Activated T-helper 2 cell treated with anti-CD3 and anti-CD28 coated beads, Interferon-gamma antibody, Interleukin-2, Interleukin-4, amounts not matched to agents 10 μg/mL and 5 μg/mL and 100 μg/mL, durations not matched to agents 14 hours and 24 hours and 36 hours (primary cell): ENCODE measurements at places on chromosomes 3 and 15. TPM values are rescaled to one million over a fixed set of nuclear protein-coding genes. Genes with fewer than 3 reads are reported as not detected.

Gene MKRN2OS
- total RNA-seq, result not detected in 2 replicates

Gene DZIP1L
- 0.16 TPM in 1 of 2 replicates, not detected in the other for total RNA-seq

Gene HHATL
- total RNA-seq, result not detected in 2 replicates

Gene ALPK3
- total RNA-seq, result 0.34 TPM in 2 replicates

Gene GOLGA8K
- 0.44 and 0.89 TPM in 2 replicates for total RNA-seq

Gene MCTP2
- 91.5 and 93.2 TPM in 2 replicates for total RNA-seq

Gene IMPG2
- total RNA-seq, result 0.05 and 0.09 TPM in 2 replicates

Gene TRH
- total RNA-seq, result not detected in 2 replicates

Gene ZBED2
- total RNA-seq, result 543 and 546 TPM in 2 replicates

GRCh38 chr3:173214576-173214975 lies 73.5 kb upstream of the SPATA16 start:
- H3K27ac ChIP-seq, result no peak overlapping the region
- no peaks in the 10 kb centered on the region for H3K36me3 ChIP-seq
- H3K27me3 ChIP-seq, result no peaks in the 10 kb centered on the region

DNA sequence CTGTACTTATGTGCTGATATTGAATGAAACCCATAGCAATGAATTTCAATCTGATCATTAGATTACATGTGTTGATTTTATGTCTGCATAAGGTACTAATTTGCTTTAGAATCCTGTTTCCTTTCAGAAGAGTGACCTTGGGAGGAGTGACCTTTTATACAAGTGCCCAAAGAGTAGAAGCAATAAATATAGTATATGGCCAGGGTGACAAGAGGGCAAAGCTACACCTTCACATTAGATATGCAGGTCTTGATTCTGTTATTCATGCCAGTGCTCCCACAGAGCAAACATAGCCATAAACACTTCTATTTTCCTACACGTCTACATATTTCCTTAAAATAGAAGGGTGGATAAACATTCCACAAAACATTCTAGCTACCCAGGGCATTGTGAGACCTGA lies 158.2 kb upstream of the RAP2B start:
- DNase-seq, result no peak
- no peaks in the 10 kb centered on the region for H3K27me3 ChIP-seq
- no peaks in the 10 kb centered on the region for H3K4me1 ChIP-seq

DNA sequence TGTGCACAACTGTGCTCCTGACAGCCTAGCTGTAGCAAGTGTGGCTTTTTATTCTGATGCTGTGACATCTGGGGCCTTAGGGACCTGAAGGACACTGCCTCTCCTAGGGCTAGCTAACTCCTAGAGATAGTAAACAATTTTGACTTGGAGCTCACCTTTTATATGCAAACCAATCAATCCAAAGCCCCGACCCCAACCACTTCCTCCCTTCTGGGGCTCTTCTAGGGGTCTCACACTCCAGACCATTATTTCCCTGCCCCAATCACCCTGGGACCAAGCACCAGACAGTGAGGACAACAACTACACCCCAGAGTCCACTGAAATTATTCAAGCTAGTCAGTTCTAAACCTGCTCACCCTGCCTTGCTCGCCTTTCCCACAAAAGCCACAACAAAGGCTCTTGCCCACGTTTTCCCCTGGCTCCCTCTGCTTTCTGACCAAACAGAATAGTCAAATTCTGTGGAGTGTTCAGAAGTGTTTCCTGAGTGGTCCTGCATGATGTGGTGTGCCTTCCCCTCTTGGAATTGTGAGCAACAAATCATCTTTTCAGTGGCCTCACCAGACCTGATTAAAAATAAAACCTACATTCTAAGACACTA lies 84.2 kb upstream of the WNT5A start:
- no peak overlapping the region for H3K4me3 ChIP-seq
- no peak overlapping the region for H3K27ac ChIP-seq
- H3K27me3 ChIP-seq, result no peaks in the 10 kb centered on the region
- H3K36me3 ChIP-seq, result no peaks in the 10 kb centered on the region

DNA sequence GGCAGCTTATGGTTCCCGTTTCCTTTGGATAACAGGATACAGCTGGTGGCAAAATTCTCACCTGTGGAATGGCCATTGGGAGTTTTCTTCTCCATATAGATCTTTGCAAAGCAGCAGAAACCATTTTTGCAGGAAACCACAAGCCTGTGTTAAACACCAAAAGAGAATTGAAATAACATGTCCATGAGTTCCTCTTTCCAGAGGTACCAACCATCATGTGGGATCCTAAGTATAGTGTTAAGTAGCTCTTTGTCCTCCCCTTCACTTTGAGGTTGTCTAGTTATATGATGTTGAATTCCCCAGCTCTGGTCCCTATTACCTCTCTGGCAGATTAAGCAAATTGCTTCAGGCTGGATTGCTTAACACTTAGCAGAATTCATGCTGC lies 94.9 kb downstream of the AKAP13 start:
- no peak for DNase-seq
- no peaks in the 10 kb centered on the region for H3K36me3 ChIP-seq
- no peaks in the 10 kb centered on the region for H3K27me3 ChIP-seq
- no peak overlapping the region for H3K27ac ChIP-seq
- peaks cover 45% of the 10 kb centered on the region for H3K4me1 ChIP-seq
- H3K4me3 ChIP-seq, result no peak overlapping the region

DNA sequence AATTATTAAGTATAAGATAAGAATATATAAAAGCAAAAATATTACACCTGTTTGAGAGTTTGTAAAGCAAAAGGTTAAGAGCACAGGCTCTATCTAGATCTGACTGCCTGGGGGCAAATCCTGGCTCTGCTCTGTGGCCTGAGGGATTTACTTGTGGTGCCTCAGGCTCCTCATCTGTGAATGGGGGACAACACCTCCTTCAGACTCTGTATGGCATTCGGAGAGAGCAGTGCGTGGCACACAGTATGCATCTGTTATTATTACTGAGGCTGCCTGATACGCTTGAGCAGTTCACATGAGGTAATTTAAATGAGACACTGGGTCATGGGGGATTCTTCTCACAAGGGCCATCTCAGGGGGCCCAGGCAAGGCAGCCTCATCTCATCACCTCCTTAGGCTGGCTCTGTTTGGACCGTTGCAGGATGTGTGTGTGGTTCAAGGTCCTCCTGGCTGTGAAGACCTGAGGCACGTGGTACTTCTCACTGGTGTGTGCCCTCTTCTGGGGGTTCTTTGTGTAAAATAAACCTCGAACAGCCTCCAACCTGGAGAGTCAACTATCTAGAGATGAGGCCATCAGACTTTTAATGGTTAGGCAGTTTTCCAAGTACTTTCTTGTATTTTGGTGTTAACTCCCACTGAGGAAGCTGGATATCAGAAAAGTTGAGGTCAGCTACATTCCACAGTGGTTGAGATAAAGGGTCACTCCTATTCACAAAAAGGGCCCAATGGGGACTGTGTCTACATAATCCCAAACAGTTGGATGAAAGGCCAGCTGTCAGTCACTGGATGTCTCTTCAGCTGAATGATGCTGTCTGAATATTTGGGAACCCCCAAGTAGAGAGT lies 9.0 kb downstream of the GNB5 start:
- H3K27me3 ChIP-seq, result no peaks in the 10 kb centered on the region
- DNase-seq, result no peak

DNA sequence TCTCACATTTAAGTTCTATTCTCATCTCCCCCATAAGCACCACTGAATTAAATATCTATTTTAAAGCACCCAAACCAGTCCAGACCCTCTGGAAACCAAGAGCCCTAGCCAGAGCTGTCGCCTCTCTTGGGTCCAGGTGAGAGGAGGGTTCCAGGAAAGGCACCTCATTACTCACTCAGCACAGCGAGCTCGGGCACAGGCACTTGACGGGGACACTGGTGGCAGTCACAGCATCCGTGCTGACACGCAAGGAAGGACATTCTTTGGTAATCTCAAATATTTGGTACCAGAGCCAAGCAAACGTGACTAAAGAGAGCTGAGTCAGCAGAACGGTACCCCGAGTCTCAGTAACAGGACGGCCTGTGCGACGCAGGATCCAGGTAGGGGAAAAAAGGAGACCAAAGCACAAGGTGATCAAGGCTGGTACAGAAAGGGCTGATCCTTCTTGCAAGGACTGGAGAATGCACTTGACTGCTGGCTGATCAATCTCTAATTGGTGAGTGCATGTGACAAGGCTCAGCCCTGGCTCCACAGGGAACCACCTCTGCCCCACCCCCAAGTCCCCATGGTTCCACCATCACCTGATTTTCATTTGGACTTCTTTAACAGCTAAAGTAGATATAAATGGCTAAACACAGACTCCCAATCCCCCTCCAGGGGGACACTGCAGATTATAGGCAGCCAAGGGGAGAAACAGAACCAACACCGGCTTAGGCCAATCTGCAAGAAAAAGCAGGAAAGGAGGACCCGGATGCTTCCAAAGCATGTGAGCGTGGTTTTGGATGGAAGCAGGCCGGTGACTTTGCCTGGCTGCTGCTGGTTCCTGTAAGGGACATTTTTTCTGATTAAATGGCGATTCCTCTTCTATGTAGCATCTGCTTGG lies 61.4 kb downstream of the CHCHD6 start:
- H3K4me1 ChIP-seq, result no peaks in the 10 kb centered on the region
- H3K27ac ChIP-seq, result no peak overlapping the region
- DNase-seq, result no peak
- no peaks in the 10 kb centered on the region for H3K36me3 ChIP-seq
- H3K4me3 ChIP-seq, result no peak overlapping the region
- H3K27me3 ChIP-seq, result peaks cover 2% of the 10 kb centered on the region

DNA sequence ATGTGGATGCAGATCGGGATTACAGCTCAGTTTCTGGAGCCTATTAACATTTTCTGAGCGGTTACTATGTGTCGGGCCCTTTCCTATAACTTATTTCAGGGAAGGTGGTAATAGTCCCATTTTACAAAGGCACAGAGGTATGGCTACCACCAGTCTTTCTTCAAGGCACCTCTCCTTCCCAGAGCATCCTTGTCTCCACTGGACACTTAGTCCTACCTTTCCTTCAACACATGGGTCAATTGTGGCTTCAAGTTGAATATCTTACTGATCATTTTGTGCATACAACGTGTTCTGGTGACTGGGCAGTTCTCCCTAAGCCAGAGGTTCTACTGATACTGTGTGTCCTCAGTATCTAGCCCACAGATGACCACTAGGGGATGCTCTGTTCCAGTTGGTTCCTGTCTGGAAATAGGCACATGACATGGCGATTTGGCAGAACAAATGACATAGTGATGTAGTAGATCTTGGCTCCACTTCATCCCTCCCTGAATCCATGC lies 60.7 kb upstream of the CMTM8 start:
- no peak overlapping the region for H3K27ac ChIP-seq
- no peaks in the 10 kb centered on the region for H3K36me3 ChIP-seq
- peaks cover 14% of the 10 kb centered on the region for H3K27me3 ChIP-seq
- H3K4me3 ChIP-seq, result no peak overlapping the region
- H3K4me1 ChIP-seq, result peaks cover 15% of the 10 kb centered on the region

DNA sequence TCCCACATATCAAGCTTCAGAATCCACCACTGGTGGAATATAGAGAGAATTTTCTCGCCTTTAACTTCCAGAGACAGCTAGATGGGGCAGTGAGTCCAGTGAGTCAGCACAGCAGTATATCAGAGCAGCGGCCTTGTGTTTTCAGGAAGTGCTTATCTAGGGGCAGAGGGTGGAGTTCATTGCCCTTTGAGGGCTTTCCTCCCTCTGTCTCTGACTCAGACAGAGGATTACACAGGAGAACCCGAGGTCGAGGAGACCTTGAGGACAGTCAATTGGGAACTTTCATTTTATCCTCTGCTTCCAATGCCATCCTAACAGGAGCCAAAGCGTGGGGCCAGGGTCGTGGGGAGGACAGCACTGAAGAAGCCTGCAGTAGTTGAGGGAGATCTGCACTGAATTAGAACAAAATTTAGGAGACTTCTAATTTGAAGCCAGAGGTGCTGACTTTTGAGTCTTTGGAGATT lies 109.6 kb upstream of the UMPS start:
- no peak for DNase-seq
- H3K4me3 ChIP-seq, result no peak overlapping the region
- H3K27me3 ChIP-seq, result peaks cover 11% of the 10 kb centered on the region
- peaks cover 25% of the 10 kb centered on the region for H3K4me1 ChIP-seq

GRCh38 chr3:144544871-144545270 lies 573.2 kb downstream of the DIPK2A start:
- H3K36me3 ChIP-seq, result no peaks in the 10 kb centered on the region
- H3K4me3 ChIP-seq, result no peak overlapping the region
- no peak overlapping the region for H3K27ac ChIP-seq
- H3K27me3 ChIP-seq, result no peaks in the 10 kb centered on the region

GRCh38 chr3:40843851-40844548 lies 319.2 kb downstream of the ZNF621 start:
- H3K4me1 ChIP-seq, result no peaks in the 10 kb centered on the region
- H3K27me3 ChIP-seq, result no peaks in the 10 kb centered on the region
- H3K36me3 ChIP-seq, result no peaks in the 10 kb centered on the region
- H3K4me3 ChIP-seq, result no peak overlapping the region
- DNase-seq, result no peak

GRCh38 chr15:90711418-90711824 lies 5.7 kb upstream of the BLM start:
- no peaks in the 10 kb centered on the region for H3K27me3 ChIP-seq
- peaks cover 12% of the 10 kb centered on the region for H3K36me3 ChIP-seq
- H3K27ac ChIP-seq, result no peak overlapping the region
- no peak for DNase-seq
- no peak overlapping the region for H3K4me3 ChIP-seq
- H3K4me1 ChIP-seq, result peaks cover 16% of the 10 kb centered on the region

DNA sequence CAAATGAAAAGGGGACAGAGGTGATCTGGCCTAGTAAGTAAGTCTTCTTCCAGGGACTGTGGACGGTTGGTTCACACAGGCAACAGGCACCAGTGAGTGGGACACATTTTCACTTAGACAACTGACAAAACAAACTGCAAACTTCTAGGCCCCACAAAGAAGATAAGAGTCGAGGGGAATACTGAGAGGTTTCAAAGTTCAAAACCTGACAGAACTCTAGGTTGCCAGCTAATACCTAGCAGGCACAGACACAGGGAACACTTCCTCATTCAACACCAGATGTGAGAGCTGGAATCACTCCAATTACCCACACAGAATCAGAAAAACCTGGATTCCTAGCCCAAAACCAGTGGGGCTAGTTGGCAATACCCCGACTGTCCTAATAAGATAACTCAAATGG lies 621.7 kb downstream of the ZPLD1 start:
- no peaks in the 10 kb centered on the region for H3K4me1 ChIP-seq
- no peak for DNase-seq
- no peaks in the 10 kb centered on the region for H3K27me3 ChIP-seq
- no peak overlapping the region for H3K4me3 ChIP-seq
- no peaks in the 10 kb centered on the region for H3K36me3 ChIP-seq
- H3K27ac ChIP-seq, result no peak overlapping the region

GRCh38 chr15:101046826-101047225 lies 127.7 kb downstream of the LRRK1 start:
- H3K27me3 ChIP-seq, result peaks cover 4% of the 10 kb centered on the region
- DNase-seq, result no peak
- no peak overlapping the region for H3K27ac ChIP-seq
- H3K36me3 ChIP-seq, result no peaks in the 10 kb centered on the region

DNA sequence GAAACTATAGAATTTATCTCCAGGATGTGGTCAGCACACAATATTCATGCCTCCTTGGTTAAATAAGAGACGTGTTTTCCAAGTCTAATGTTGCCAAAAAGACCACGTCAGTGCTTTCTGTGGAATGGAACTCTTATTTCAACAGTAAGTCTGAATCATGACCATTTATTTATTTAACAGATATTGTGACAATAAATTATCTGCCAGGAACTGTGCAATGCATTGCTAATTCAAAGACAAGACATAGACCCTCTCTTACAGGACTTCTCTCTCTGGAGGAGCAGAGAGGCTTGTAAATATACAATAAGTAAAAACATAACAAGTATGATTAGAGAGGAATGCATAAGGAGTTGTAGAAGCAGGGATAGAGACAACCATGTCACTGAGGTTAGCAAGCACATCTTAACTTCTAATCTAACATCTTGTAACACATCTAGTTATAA lies 227.5 kb downstream of the DTWD1 start:
- peaks cover 69% of the 10 kb centered on the region for H3K36me3 ChIP-seq
- no peak overlapping the region for H3K27ac ChIP-seq
- H3K27me3 ChIP-seq, result no peaks in the 10 kb centered on the region
- DNase-seq, result no peak
